Suprapubic skin (tissue), 4 donors: ENCODE measurements at places on chromosomes 13 and 19.
A peak's percentile ranks its signal among the peaks of the same experiment; 100 is the strongest.

GRCh38 chr19:42201489-42202289 is 15.8 kb downstream of the DEDD2 start:
- DNase-seq: no peak

- peak; percentile 78 for DNase-seq
Observed at GRCh38 chr19:49690079-49690655, 749 bp upstream of the CPT1C start.

GRCh38 chr13:27130979-27131623 is 40.5 kb downstream of the USP12 start:
- DNase-seq: no peak

- peak; percentile 98 for DNase-seq
Observed at GRCh38 chr19:49148784-49149651, 6.2 kb downstream of the HRC start.

DNA sequence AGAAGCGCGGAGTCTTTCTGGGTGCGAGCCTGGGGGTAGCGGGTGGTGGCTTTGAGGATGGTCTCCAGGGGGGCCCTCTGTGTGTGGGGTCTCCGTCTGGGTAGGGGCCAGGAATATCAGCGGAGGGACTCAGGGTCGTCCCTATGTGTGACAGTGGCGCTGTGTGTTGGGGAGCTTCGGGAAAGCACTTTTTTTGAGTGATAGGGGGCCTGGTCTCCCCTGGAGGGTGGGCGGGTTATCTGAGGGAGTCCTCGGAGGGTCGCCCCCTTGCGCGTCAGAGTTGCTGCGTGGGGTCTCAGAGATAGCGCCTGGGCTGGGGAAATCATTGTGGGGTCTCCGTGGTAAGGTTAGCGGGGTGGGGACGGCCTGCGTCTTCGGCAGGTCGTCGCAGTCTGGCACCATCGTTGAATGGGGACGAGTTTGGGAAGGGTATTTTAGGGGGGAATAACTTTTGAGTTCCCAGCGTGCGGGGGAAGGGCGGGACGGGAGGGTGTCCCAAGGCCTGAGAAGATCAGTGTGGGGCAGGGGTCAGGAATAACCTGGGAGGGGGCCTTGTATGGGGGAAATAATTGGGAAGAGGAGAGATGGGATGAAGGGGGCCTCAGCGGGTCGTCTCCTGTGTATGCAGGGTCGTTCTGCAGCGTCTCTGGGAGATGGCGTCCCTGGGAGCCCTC is 857 bp downstream of the IER2 start:
- no peak for DNase-seq

DNA sequence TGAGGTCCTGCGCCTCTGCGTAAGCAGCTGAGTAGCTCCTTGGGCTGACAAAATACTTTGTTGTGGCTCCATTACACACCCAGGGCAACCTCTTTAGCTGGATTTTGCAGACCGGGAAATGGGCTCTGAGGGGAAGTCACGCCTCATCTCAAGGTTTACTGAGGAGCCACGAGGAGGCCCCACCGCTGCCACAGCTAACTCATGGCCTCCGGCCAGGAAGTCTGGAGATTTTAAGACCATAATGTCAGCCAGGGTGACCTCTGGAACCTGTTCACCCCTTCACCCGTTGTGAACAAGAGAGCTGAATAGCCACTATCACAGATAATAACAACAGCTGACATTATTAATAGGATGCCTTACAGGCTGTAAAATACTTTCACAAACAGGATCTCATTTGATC is 351.3 kb upstream of the TMTC4 start:
- no peak for DNase-seq

DNA sequence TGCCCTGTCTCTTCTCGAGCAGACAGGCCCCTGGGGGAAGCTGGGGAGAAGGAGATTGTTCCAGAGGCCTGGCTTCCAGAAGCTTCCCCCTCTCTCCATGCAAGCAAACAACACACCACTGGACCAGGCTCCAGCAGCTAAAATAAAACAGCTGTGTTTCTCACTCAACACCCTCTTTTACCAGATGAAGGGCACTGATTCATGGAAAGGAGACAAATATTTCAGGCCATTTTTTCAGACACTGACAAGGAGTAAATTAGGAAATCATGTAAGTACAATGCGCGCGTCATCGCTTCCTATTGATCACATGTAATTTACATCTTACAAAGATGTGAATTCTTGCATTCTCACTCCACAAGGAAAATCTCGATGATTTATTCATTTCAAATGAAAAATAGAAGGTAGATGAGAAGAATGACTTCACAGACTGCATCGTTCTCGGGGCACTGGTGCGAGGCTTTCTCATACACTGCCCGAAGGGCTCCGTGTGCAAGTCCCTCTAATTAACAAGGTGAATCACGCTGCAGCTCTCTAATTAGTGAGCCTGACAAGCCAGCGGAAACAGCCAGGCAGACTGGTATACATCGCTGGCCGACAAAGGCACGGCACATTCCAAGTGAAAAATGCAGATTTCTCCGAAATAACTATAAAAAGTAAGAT is 153.6 kb downstream of the KCTD15 start:
- no peak for DNase-seq

- DNase-seq: no peak
Observed at GRCh38 chr13:80250213-80250810, 90.6 kb downstream of the SPRY2 start.

DNA sequence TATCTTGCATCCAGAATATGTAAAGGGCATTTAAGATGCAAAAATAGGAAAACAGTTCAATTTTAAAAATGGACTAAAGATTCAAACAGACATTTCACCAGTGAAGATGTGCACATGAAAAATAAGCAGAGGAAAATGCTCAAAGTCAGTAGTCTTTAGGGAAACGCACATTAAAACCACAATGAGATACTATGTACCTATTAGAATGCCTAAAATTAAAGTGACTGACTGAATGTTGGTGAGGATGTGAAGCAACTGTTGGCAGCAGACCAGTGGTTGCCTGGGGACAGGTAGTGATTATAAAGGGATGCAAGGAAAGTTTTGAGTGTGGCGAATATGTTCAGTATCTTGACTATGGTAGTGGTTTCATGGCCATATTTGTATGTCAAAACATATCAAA is 75.2 kb downstream of the DGKH start:
- DNase-seq: no peak

GRCh38 chr19:14556662-14557188 is 15.1 kb downstream of the NDUFB7 start:
- no peak for DNase-seq

- DNase-seq: no peak
Observed at GRCh38 chr19:39710333-39710890, 6.1 kb downstream of the LGALS14 start.

DNA sequence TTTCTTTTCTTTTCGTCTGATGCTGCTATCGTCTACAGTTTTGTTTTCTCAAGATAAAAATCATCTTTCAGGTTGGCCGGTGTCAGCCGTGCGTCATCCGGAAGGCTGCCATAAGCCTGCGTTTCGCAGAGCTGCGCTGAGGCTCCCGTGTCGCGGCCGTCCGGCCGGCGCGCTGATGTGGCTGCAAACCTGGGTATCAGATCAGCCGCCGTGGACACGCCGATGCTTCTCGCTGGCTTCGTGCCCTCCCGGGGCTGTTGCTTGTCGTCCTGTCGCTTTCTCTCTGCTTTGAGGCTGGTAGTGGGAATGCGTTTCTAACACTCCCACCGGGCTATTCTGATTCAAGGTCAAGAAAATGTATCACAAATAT is 45.9 kb upstream of the TFDP1 start:
- no peak for DNase-seq

GRCh38 chr19:5697890-5698634 is 8.0 kb downstream of the RPL36 start:
- DNase-seq: no peak

GRCh38 chr13:34884366-34884765 is 57.7 kb upstream of the NBEA start:
- no peak for DNase-seq

GRCh38 chr13:90445179-90445578 is 902.3 kb upstream of the MIR17HG start:
- no peak for DNase-seq

DNA sequence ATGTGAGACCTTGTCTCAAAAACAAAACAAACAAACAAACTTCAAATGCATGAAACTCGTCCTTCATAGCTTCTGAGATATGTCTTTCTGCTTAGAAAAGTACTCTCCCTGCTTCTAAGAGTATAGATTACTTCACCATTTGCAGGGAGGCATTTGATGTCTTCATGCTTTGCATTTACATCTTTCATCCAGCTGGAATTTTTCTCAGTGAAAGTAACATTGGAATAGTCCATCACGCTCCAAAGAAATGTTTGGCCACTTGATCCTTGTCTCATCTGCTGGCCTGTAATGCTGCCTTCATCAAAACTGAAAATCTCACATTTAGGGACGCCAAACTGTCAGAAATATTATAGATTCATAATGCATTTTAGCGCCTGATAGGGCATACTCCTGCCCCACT is 19.2 kb downstream of the PNMA8A start:
- DNase-seq: no peak

- DNase-seq: no peak
Observed at GRCh38 chr13:40059540-40060232, 404.2 kb downstream of the COG6 start.

DNA sequence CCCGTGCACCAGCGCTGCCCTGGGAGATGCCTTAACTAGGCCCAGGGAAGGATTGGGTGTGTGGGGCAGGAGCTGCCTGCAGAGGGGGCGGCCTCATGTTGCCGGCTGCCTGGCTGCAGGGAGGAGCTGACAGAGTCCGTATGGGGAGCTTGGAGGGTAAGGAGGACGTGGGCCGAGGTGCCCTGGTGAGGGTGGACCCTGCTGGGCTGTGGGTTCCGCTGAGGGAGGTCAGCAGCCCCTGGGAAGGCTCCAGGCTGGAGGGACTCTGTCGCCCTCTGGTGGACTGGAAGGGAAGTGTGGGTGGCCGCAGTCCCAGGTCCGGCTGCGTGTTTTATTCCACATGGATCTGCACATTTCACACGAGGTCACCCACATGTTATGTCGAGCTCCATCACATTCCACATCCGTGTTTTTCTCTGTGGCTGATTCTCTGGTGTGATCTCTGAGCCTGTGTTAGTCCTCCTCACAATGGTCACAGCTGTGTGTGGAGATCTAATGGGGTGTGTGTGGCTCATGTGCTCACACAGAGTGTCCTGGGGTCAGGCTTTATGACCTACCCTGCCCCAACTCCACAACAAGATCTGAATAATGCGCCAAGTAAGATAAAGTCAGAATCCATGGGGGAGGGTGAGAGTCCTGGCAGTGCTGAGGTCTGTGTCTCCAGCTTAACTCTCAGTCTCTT is 1.8 kb upstream of the CEACAM8 start:
- DNase-seq: no peak

- DNase-seq: no peak
Observed at GRCh38 chr13:45063261-45063860, 56.9 kb upstream of the GTF2F2 start.

DNA sequence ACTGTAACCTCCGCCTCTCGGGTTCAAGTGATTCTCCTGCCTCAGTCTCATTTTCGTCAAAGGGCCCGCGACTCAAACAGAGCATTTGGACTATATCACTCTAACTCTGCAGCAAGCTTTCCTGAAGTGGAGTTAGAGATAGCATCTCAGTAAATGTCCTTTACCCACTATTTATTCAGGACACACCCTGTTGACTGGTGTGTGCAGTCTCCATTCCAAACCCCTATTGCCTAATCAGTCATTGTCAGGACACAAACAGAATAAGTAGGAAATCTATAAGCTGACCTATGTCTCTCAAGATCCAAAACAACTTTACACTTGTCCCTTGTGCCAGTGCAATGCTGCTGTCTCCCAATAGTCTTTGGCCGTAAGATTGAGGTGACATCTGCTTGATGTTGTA is 1.4 kb downstream of the ZNF222 start:
- DNase-seq: no peak

DNA sequence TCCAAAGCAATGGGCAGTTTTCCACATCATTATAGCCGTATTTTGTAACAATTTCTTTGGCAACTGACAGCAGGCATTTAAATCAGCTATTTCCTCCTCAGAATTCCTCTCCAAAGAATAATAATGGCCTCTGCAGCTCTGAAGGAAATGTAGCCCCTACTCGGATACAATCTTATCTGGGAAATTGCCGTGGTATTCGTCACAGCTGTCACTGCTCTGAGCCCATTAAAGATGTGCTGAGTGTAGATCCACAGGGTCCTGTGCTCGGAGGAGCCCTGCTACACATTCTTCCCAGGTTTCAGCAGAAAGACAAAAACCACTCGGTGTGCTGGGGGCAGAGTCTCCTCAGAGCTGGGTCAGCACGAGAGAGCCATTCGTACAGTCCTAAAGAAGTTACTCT is 33.1 kb downstream of the MZT1 start:
- no peak for DNase-seq

DNA sequence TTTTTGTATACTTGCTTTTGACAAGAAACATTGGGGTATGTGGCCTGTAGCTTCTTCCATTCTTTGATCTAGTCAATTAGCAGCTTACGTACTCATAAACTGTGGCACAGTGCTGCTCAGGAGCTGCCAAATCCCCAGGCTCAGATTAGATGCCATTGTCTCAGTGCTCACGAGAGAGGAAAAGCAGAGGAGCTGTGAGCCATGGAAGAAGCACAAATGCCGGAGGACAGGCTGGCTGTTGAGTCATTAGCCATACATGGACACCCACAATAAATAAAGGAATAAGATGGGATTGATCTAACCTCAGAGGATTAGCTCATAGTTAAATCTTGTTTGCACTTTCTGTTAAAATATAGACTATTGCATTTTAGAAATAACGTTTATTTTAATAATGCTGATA is 121.7 kb downstream of the POSTN start:
- DNase-seq: no peak

- DNase-seq: no peak
Observed at GRCh38 chr13:85186356-85187045, 612.7 kb downstream of the SLITRK6 start.

DNA sequence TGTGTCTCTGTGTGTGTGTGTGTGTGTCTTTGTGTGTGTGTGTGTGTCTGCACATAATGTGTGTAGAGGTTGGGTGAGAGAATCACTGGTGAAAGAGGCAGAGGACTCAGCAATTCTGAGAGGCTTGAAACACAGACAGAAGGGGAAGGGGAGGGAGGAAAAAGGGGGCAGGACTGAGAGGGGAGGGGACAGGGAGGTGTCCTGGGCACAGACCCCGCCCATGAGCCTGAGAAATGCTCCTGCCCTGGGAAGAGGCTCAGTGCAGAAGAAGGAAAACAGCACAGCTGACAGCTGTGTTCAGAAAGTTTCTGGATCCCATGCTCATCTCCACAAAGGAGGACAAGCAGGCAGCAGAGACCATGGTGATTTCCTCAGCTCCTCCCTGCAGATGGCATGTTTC is 59.1 kb upstream of the CEACAM8 start:
- DNase-seq: no peak

- no peak for DNase-seq
Observed at GRCh38 chr13:32199168-32199567, 116.0 kb downstream of the ZAR1L start.
